ENCODE measurements at places on chromosomes 1 and 21.

DNA sequence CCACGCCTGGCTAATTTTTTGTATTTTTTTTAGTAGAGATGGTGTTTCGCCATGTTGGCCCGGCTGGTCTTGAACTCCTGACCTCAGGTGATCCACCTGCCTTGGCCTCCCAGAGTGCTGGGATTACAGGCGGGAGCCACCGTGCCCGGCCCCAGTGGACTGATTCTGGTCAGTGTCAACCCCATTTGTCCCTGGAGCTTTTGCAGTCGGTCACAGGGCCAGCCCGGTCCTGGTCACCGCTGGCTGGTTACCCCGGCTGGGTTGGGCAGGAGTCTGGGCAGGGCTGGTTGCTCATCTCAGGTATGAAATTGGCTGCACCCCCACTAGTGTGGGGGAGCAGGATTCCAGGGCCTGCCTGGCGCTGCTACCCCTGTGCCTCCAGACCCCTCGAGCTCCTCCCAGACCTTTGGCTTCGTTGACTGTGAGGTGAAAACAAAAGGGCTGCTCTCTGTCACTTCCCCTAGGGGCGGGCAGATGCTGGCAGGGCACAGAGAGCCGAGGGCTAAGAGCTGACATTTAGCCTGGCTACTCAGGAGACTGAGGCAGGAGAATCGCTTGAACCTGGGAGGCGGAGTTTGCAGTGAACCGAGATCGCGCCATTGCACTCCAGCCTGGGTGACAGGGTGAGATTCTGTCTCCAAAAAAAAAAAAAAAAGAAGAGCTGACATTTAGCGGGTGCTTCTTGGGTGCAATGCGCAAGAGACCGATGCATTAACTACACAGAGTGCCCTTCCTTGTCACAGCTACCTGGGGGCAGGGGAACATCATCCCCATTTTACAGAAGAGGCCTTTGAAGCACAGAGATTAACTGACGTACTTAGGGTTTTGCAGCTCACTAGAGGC, 10.6 kb downstream of the TNFRSF1B start:
- H3K27ac ChIP-seq = peak overlapping the region; percentile 99
- H3K4me3 ChIP-seq = peak overlapping the region; percentile 82
- H3K4me1 ChIP-seq = peaks cover 95% of the 10 kb centered on the region
- peaks cover 60% of the 10 kb centered on the region for H3K36me3 ChIP-seq
- peaks cover 3% of the 10 kb centered on the region for H3K27me3 ChIP-seq

DNA sequence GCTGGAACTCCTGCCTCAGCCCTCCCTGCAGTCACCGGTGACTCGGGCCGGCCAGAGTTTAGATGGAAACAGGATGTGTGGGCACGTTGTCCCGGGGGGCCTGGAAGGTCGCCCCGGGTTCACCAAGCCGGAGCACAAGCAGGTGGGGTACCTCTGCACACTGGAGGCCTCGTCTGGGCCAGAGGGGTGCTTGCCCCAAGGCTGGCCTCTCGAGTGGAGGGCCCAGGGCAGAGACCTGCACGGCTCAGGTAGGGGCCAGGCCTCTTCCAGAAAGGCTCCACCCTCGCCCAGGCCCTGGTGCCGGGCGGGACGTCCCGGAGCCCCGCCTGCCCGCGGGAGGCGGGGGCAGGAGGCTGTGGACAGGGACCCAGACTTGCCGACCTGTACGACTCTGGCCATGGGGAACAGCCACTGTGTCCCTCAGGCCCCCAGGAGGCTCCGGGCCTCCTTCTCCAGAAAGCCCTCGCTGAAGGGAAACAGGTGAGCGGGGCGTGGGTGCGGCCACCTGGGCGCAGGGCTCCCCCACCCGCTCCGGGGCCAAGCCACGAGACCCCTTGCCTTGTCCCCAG, at the start of gene PLEKHN1:
Gene PLEKHN1, plus strand, starts transcription at position 348 of the 569 bp plus-strand sequence. Its CDS starts 50 bp downstream, at position 398.
- peak; percentile 63 for DNase-seq
- H3K27ac ChIP-seq = peak within 1 kb of the TSS; percentile 39

GRCh38 chr1:202590975-202591411, 119.3 kb downstream of the SYT2 start:
- no peak for DNase-seq
- H3K4me3 ChIP-seq = no peak overlapping the region
- no peaks in the 10 kb centered on the region for H3K27me3 ChIP-seq
- H3K36me3 ChIP-seq = no peaks in the 10 kb centered on the region
- H3K4me1 ChIP-seq = peaks cover 2% of the 10 kb centered on the region

DNA sequence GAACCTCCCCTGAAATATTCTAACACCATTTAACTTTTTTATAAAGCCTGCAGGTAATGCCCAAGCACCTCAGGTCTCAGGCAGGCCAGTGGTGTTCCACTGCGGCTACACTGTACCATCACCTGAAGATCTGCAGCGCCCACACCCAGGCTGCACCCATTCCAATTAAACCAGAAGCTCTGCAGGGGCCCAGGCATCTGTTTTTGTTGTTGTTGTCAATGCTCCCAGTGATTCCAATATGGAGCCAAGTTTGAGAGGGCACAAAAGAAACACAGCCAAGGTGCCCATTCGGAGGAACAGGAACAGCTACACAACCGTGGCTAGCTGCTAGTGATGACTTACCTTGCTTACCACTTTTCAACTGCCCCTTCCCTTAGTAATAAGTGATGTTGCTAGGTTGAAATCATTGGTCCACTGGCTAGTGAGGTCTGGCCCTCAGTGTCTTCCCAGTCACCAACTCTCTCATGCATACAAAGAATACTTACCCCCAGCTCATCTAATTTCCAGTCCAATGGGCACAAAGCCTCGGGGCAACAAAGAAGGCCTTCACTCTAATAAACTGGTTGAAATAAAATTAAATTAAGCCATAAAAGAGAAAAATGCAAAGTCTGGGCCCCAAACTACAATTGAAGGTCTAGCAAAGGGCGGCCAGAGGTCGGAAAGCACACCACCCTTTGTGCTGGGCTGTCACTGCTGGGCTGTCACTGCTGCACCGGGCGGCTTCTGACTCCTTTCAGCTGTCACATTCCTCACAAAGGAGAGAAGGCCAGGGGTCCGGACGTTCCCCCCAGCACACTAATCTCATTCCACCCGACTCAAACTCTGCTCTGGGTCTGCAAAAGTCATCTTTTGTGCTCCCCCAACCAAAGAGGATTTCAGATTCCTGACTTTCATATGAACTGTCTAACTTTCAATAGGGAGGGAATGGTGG, 34.9 kb downstream of the SIPA1L2 start:
- H3K27ac ChIP-seq = no peak overlapping the region
- no peaks in the 10 kb centered on the region for H3K27me3 ChIP-seq
- no peak for DNase-seq
- H3K36me3 ChIP-seq = no peaks in the 10 kb centered on the region

- H3K36me3 ChIP-seq = peaks cover 10% of the 10 kb centered on the region
- no peak overlapping the region for H3K4me3 ChIP-seq
- peaks cover 2% of the 10 kb centered on the region for H3K4me1 ChIP-seq
- H3K27ac ChIP-seq = no peak overlapping the region
- H3K27me3 ChIP-seq = no peaks in the 10 kb centered on the region
These were observed 8.5 kb upstream of the COL8A2 start for GRCh38 chr1:36133484-36133883.

GRCh38 chr1:45148209-45148825, 58.1 kb downstream of the ZSWIM5 start:
- no peak for DNase-seq
- no peak overlapping the region for H3K4me3 ChIP-seq
- no peaks in the 10 kb centered on the region for H3K36me3 ChIP-seq

- DNase-seq = no peak
- no peaks in the 10 kb centered on the region for H3K36me3 ChIP-seq
- peaks cover 5% of the 10 kb centered on the region for H3K27me3 ChIP-seq
These were observed 1.9 kb downstream of the EPHX1 start for GRCh38 chr1:225811622-225812487.

DNA sequence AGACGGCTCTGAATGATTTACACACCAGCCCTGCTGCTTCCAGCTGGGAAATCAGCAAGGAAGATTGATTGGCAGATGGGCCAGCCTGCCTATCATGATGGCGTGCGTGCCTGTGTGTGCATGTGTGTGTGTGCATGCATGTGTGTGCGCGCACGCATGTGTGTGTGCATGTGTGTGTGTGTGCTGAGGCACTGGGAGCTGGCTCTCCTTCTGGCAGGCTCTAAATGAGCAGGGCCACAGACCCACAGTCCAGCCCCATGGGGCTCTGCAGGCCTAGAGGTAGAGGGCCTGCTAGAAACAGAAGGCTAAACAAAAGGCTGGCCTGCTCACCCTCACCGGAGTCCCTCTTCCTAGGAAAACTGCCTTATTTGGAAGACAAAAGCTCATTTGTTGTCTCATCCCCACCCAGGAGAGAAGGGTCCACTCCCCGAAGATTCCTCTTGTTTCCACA, 6.0 kb downstream of the KLHDC8A start:
- H3K4me1 ChIP-seq = peaks cover 2% of the 10 kb centered on the region
- H3K27ac ChIP-seq = no peak overlapping the region
- no peak for DNase-seq
- H3K27me3 ChIP-seq = peaks cover 9% of the 10 kb centered on the region

DNA sequence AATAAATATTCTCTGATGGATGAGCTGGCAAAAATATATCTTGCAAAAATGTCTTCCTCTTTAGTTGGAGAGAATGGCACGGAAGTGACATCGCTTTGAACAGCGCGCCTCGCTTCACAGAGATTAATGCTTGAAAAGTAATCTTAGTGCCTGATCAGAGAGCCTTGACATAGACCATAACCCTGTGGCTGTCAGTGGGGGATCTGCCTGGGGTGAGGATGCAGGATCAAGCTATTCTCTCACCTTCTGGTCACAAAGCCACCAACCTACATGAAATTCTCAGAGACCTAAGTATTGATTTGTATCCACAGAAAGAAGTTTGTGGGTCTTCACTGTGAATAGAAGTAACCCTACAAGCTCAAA, 492.6 kb downstream of the LMO4 start:
- H3K27me3 ChIP-seq = no peaks in the 10 kb centered on the region
- H3K27ac ChIP-seq = no peak overlapping the region
- no peak overlapping the region for H3K4me3 ChIP-seq
- DNase-seq = no peak
- no peaks in the 10 kb centered on the region for H3K4me1 ChIP-seq

DNA sequence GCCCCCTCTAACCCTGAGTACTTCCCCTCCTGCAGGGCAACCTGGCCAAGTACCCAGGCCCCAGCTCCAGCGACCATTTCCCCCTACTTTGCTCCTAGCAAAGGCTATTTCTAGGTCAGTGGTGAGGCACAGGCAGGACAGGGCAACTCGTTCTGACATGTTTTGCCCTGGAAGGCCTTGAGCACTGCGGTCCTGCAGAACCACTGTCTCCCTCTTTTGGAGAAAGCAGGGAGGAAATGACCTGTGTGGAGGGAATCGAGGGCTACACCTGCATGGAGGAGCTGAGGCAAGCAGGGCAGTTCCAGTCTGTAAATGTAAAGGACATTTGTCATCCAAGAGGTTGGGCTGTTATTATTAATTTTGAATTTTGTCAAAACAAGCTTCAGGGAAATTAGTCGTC, 99.1 kb downstream of the PPIAL4G start:
- peaks cover 27% of the 10 kb centered on the region for H3K4me1 ChIP-seq
- no peaks in the 10 kb centered on the region for H3K36me3 ChIP-seq
- no peak overlapping the region for H3K4me3 ChIP-seq
- peaks cover 3% of the 10 kb centered on the region for H3K27me3 ChIP-seq
- no peak for DNase-seq

DNA sequence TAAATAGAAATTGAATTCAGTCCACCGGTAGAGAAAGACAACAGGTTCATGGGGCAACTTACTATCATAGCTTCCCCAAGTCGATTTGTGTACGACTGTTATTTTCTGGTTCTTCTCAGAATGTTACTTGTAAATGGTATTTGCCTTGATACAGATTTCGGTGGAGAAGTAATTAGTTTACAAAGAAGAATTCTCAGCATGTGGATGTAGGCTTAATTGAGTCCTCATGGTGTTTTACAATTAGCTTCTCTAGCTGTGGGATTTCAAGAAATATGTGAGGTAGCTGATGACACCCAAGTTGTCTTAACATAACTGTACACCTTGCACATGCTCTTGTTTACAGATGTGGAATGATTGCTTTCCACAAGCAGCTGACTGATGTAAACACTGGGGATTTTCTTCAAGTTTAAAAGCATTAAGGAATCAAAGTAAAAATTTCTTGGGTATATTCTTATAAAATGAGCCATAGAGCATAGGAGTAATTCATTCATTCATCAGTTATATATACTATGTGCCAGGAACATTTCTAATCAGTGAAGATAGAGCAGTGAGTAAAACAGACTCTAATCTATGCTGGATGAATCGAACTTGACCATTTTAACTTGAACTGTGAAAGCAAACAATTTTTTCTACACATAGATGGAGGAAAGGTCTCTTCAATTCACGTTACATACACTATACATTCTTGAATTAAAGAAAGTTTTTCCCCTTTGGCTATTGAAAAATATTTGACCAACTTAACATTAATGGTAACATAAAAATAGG, 1.4 kb downstream of the MACO1 start:
- no peaks in the 10 kb centered on the region for H3K27me3 ChIP-seq
- DNase-seq = no peak
- H3K4me3 ChIP-seq = peak overlapping the region; percentile 87
- peak overlapping the region; percentile 67 for H3K27ac ChIP-seq

DNA sequence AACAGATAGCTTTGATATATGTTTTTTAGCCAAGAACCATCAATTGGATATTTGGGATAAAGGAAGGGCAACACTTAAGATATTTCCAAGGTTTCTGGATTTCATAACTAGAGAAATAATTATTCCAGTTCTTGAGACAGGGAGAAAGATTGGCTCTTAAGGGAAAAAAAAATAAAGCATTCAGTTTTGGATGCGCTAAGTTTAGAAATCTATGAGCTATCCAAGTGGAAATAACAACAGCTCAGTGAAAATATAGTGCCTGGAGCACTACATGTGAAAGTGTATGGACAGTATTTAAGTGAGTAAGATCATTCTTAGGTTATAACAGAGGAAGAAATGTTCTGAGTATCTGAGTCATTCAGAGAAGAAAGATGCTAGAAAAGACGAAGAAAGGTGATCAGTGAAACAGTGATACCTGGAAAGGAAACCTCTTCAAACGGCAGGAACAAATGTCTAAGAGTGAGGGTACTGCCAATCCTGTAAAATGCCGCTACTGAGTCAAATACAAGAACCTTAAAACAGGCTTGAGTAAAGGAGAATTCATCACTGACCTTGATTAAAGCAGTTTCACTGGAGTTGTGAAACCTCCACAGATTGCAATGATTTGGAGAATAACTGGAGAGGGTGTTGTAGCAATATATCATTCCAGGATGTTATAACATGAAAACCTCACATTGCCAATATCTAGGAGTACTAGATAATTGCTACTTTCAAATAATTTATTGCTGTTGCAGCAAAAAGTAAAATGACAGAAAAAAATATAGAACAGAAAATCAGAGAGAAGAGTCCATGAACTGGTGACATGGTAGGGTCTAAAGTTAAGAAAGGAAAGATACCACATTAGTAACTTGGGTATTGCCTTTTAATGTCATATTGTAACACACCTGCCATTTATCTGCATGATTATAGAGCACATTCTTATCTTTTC, 482.1 kb upstream of the RGS18 start:
- H3K27me3 ChIP-seq = no peaks in the 10 kb centered on the region
- H3K4me1 ChIP-seq = no peaks in the 10 kb centered on the region
- no peak for DNase-seq
- no peak overlapping the region for H3K27ac ChIP-seq
- H3K4me3 ChIP-seq = no peak overlapping the region
- H3K36me3 ChIP-seq = no peaks in the 10 kb centered on the region

Data from activated naive CD8-positive, alpha-beta T cell treated with anti-CD3 and anti-CD28 coated beads, Interleukin-2, amount 50 U/mL, for 24 hours (primary cell).